Pons (tissue), 1 donor: ENCODE measurements at places on chromosomes 7 and 10.

DNA sequence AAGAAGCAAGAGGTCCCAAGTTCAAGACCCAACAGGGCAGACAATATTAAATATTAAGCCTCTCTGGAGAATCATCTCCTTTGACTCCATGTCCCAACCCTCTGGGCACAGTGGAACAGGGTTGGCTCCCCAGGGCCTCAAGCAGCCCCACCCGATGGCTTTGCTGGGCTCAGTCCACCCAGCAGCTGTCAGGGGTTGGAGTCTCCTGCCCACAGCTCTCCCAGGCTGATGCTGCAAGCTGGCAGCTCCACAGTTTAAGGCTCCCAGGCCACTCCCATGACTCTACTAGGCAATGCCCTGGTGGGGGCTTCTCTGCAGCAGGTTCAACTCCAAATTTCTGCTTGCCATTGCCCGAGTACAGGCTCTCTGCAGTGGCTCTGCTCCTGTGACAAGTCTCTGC, 55.1 kb downstream of the LARP4B start:
- DNase-seq, result no peak

DNA sequence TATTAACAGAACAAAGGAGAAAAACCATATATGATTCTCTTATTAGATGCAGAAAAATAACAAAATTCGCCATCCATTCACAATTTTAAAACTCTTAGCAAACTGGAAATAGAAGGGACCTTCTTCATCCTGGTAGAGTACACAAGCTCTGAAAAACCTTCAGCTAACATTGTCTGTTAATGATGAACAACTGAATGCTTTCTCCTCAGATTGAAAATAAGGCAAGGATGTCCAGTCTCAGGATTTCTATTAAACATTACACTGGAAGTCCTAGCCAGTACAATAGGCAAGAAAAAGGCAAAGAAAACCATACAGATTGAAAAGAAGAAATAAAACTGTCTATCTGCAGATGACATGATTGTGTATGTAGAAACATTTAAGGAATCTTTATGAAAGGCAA, 16.0 kb upstream of the CCNY start:
- DNase-seq, result no peak

- DNase-seq, result no peak
Measured at GRCh38 chr7:133794479-133794878, 332.7 kb upstream of the LRGUK start.

GRCh38 chr10:14397066-14397465, 66.3 kb upstream of the FRMD4A start:
- DNase-seq, result peak; percentile 74

DNA sequence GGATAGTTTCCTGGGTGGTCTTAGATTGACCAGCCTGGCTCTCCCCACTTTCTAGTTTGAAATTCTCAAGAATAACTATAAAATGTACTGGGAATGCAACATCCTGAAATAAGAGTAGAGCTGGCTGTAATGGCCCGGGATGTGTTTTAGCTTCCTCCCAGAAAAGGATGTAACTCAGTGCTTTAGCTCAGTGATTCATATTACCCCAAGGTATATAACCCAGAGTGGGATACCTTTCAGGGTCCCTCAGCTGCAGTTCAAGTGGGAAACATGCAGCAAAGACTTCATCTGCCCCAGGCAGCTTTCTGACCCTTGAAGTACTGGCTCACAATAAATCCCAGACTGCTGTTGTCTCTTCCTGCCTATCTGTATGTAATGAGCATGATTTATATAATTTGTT, 666.7 kb upstream of the KCND2 start:
- no peak for DNase-seq

DNA sequence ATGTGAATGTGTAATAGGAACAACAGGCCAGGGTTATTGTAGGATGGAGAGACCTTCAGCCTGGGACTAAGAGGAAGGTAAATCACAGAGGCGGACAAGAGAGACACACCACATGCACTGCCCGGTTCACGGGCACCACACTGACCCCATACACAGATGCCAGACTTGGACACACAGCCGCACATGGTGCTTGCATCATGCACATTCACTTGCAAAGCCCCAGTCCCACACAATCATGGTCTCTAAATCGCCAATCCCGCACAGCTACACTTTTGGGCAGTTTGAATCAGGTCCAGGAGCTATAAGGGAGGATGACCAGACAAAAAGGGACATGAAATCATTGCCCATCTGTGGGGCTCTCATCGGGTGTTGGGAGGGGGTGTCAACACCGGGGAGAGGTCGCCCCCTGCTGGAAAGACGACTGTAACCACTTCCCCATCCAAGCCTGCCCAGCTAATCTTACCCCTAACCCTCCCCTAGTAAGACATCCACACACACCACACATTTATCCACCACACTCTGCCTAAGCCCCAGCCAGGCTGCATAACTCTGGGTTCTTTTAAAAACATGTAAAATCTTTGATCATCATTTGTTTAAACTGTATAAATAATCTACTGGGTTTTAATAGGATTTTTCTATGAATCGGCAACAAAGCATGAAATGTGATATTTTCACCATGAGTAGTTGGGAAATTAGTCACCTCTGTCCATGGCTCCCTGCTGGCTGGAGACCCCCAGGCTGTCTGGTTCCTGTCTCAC, 40.5 kb upstream of the SLF2 start:
- no peak for DNase-seq

- DNase-seq, result no peak
Measured at GRCh38 chr10:49593998-49594397, 16.1 kb upstream of the SLC18A3 start.

GRCh38 chr7:127862525-127862924, 168.7 kb downstream of the LRRC4 start:
- no peak for DNase-seq
